ENCODE measurements at places on chromosomes 5 and 9.

DNA sequence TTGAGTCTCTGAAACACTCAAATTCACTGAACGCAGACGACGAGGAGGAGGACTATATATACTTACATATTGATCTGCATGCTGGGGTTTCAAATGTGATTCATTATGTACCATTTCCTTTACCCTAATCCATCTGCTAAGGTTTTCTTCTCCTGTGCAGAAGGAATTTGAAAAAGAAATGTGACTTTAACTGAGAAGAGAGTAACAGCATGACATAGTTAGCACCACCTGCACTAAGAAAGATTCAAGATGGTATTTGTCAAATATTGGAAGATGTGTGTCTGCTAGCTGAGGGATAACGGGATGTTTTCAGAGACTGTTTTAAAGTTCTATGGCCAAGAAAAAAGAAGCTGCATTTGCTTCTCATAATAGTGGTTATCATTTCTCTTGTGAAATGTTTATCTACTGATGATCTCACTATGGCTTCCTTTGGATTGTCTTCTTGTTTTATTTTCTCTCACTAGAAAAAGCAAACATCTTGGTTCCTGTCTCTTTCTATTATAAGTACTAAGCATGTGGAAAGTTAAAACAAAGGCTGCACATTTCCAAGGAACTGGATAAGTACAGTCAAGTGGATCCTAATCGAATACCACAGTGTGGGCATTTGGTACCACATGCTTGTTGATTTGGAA is 89.8 kb upstream of the TLE4 start:
- no peak for DNase-seq

GRCh38 chr9:28389411-28389810 is 816.1 kb upstream of the C9orf72 start:
- no peak for DNase-seq

- no peak for DNase-seq
These were observed 59.3 kb downstream of the OSTF1 start for GRCh38 chr9:75147638-75148037.

DNA sequence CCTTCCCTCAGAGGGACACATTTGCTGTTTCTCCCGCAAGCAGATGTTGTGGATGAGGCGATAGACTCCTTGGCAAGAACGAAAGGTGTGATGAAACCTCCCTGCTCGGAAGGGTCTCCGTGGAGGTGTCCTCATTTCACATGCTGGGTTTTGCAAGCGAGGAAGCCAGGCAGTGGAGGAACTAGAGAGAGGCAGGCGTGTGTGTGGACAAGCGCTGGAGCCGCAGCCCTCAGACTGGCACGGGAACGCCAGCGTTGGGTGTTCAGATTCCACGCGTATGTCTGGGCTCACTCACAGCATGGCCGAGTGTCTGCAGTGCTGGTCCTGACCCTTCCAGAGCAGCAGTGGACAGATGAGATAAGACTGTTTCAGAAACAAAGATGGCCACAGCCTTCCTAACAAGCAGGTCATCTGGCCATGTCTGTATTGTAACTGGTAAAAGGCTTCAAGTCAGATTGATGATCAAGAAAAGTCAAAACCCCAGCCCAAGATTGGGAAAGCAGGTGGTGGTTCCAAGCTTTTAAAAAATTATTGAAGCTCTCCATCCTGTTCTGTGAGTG is 35.0 kb upstream of the NCS1 start:
- no peak for DNase-seq

- DNase-seq = peak; percentile 38
These were observed 118.4 kb downstream of the GDNF start for GRCh38 chr5:37721447-37721871.

GRCh38 chr5:158943569-158943968 is 156.1 kb downstream of the EBF1 start:
- DNase-seq = no peak

DNA sequence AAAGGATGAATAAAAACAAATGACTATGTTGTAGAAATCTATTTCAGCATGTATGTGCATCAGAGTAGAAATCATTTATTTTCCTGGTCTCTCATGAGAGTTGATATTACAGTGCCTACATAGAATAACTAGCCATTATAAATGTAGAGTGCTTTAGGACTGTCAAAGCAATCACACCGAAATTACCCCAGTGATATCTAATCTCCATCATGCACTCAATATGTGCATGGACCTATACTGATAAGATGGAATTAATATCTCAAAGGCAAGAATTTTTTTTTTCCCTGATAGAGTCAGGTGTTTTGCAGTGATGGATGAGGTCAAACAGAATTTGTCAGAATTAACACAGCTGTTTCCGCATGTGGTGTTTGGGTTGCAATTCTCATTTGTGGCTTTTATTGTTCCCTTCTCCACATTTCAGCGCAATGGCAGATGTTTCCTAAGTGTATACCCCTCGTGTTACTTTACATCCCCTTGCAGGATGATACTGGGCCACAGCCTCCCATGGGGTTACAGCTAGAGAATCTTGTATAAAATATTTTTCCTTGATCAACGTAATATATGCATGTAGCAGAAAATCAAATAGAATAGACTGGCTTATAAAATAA is 298.8 kb downstream of the RASEF start:
- DNase-seq = no peak

GRCh38 chr5:9288234-9288633 is 257.6 kb downstream of the SEMA5A start:
- DNase-seq = no peak

- no peak for DNase-seq
These were observed 30.8 kb downstream of the MTAP start for GRCh38 chr9:21833090-21833801.

DNA sequence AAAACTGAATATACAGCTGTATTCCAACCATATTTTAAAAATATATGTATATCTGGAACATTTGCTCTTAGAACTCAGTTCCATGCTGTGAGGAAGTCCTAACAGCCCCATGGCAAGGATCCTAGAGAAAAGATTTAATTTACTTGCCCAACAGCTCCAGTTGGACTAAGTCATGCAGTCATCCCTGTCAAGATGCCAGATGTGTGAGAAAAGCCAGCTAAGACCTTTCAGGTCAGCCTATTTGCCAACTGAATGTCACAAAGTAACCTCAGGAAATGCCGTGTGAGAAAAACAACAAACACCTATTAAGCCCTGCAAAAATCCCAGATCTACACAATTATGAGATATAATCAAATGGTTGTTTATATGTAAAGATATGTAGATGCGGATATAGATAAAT is 416.3 kb downstream of the NR2F1-AS1 start:
- DNase-seq = no peak

DNA sequence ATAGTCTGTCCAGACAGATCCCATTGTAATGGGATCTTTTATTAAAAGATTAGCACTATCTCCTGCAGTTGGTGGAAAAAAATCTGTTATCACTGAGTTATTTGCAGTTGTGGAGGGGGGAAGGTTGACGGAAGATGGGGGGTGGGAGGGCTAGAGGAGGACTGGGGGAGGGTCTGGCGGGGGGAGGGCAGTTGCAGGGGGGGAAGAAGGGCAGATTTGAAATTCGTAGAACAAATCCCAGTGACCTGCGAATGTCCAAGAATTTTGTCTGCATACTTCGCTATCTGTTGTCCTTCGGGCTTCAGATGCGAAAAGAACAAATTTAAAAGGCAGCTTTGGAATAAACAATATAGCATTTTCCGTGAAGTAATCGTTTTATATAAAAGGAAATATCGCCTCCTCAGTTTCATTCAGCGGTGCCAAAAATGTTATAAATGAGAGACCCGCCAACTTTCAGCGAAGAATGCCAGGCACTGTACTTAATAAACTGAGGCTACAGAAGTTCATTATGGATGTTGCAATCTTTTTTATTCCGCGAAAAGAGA is 1.3 kb upstream of the FST start:
- no peak for DNase-seq

- no peak for DNase-seq
These were observed 11.7 kb upstream of the SNCAIP start for GRCh38 chr5:122300374-122300773.

GRCh38 chr9:76810377-76810957 is 46.2 kb downstream of the PCA3 start:
- DNase-seq = peak; percentile 60

GRCh38 chr5:116514421-116514970 is 60.1 kb downstream of the SEMA6A start:
- no peak for DNase-seq

DNA sequence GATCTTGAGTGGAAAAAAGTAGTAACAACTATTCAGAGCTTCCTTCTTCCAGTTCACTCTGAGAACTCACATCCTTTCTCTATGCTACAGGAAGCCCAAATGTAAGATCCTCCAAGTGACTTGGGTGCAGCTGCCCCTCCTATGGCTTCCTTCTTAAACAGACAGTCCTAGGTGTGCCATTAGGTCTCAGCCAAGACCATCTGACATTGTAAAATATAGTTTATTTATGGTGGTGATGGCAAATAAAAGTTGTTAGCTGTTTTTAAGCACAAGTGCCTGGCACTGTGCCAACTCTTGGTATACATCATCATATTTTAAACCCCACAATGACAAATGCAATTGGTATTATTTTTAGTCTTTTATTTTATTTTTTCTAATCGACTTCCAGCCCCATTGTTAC is 58.1 kb downstream of the TMEM252 start:
- DNase-seq = no peak

DNA sequence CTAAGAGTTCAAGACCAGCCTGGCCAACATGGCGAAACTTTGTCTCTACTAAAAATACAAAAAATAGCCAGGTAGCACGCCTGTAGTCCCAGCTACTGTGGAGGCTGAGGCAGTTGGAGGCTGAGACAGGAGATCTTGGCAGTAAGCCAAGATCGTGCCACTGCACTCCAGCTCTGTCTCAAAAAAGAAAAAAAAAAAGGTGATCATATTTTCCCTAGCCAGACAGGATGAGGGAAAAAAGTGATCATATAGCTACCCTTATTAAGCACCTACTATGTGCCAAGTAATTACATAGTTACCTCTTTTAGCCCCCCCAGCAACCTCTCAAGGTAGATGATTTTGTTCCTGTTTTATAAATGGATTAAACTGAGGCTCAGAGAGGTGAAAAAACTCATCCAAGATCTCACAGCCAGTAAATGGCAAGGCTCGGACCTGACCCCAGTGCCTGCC is 18.1 kb upstream of the RPL26L1 start:
- DNase-seq = no peak

DNA sequence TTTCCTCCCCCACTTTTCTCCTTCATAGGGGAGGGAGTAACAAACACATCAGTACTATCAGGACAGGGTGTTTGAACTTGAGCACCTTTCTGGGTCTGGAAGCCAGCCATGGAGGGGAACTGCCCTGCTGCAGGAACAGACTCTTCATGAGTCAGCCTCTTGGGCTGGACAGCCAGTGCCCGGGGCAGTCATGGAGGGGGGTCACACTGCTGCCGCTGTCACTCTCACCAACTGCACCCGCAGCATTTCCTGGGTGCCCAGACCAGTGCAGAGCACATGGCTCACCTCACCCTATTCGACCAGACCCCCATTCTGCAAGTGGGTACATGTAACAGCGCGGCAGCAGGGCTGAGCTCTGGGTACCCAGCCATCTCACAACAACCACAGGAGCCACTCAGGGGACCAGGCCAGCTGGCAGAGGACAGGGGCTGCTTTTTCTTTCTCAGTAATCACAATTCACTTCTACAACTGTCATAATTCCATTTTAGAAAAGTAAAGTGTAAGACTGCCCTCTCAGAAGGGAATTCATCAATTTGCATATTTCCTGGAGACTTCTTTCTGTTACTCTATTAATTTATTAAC is 118.4 kb downstream of the CTNND2 start:
- no peak for DNase-seq

GRCh38 chr5:54678737-54679136 is 161.2 kb downstream of the SNX18 start:
- no peak for DNase-seq

DNA sequence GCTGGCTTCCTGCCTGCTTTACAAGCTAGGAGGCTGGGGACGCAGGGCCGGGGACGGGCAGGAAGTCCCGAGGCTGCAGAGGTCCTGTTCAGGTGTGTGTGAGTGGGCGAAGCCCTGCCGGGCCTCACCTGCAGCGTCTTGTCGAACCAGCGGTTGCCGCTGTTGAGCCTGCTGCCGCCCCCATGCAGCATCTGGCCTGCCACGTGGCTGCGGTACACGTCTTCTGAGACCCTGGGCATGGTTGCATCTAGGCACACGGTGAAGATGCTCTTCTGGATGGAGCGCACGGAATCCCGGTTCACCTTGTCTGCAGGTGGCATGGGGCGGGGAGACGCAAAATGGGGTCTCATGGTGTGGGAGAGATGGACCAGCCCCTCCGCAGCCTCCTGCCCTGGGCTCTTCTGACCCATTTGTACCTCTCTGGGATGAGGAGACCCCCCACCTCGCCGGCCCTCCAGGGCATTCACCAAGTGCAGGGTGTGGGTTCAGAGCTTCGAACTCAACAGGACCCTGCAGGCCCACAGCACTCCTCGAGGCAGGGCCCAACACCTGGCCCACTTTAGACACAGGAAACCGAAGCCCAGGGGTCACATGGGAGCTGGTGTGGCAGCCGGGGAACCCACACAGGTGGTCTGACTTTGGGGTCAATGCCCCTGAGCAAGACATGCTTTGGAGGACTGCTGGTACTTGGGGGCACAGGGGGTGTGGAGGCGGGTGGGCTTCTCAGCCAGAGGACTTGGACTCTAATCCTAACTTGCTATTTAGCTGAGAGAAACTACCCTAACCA is 10.0 kb downstream of the CRAT start:
- no peak for DNase-seq

GRCh38 chr5:67187006-67187715 is 9.4 kb downstream of the CD180 start:
- DNase-seq = no peak

GRCh38 chr5:21125238-21125983 is 1137.4 kb upstream of the CDH18 start:
- no peak for DNase-seq

DNA sequence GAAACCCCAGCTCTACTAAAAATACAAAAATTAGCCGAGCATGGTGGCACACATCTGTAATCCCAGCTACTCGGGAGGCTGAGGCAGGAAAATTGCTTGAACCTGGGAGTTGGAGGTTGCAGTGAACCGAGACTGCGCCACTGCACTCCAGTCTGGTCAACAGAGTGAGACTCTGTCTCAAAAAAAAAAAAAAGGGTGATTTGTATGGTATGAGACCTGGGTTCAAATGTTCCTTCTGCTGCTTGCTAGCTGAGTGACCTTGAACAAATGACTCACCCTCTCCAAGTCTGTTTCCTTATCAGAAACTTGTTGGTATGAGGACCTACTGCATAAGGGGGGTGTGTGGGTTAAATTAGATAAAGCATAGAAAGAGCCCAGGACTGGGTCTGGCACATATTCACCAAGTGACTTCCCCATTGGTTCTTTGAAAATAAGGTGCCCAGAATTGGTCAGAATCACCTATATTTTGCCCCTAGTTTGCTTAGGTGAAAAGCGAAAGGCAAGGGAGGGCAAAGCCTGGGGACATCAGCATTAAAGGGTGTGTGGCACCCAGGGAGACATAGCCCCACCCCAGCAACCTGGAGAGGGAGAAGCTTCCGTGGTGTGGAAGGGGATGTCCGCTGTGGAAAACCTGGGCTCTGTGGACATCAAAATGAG is 9.9 kb downstream of the SLC25A25 start:
- DNase-seq = no peak

GRCh38 chr9:9747787-9748186 is 865.0 kb downstream of the PTPRD start:
- no peak for DNase-seq

- peak; percentile 92 for DNase-seq
These were observed 665 bp downstream of the TCF7 start for GRCh38 chr5:134114886-134115805.

GRCh38 chr5:142548739-142549275 is 137.1 kb downstream of the FGF1 start:
- peak; percentile 57 for DNase-seq

All from activated naive CD4-positive, alpha-beta T cell treated with anti-CD3 and anti-CD28 coated beads for 36 hours (primary cell).